ENCODE measurements at places on chromosomes 2 and 18. TPM values are rescaled to one million over a fixed set of nuclear protein-coding genes. Genes with fewer than 3 reads are reported as not detected.

The SLC40A1 gene
- polyA plus RNA-seq = 57.2 TPM

The BMP10 gene
- not detected for polyA plus RNA-seq

The RBKS gene
- 1.2 TPM for polyA plus RNA-seq

The TEX51 gene
- polyA plus RNA-seq = not detected

The CBLN2 gene
- not detected for polyA plus RNA-seq

The RGPD4 gene
- 0.10 TPM for polyA plus RNA-seq

The LIPG gene
- 4.6 TPM for polyA plus RNA-seq

GRCh38 chr2:235126768-235127167 is 175.0 kb downstream of the SH3BP4 start:
- peak; percentile 39 for DNase-seq

DNA sequence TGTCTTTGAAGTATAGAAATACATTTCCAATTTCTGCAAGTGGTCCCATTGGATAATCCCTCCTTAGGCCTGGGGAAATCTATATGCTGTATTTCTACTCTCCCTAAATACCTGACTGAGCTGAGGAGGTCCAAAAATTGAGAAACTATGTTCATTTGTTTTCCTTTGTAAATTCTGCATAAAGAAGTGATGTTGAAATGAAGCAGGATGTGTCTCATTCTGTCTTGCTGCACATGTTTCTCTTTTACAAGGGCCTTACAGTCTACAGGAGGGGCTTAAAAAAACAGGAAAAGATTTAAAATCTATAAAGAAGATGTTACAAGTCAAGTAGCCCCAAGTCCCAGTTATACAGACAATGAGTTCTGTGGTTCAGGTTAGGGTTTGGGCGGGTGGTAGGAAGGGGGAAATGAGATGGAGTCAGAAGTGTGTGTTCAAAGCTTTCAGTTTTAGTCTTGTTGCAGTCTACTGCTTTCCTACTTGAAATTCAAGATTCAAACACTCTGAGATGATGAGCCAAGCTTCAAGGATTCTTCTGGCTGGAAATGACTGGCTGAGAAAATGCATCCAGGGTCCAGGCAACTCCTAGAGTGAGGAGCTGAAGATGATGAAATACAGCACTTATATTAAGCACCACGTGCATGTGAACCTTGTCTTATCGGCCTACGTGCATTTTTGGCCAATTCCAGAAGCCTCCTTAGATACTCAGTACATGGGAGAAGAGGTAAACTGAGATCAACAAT is 146.3 kb upstream of the CELF4 start:
- no peak for DNase-seq

DNA sequence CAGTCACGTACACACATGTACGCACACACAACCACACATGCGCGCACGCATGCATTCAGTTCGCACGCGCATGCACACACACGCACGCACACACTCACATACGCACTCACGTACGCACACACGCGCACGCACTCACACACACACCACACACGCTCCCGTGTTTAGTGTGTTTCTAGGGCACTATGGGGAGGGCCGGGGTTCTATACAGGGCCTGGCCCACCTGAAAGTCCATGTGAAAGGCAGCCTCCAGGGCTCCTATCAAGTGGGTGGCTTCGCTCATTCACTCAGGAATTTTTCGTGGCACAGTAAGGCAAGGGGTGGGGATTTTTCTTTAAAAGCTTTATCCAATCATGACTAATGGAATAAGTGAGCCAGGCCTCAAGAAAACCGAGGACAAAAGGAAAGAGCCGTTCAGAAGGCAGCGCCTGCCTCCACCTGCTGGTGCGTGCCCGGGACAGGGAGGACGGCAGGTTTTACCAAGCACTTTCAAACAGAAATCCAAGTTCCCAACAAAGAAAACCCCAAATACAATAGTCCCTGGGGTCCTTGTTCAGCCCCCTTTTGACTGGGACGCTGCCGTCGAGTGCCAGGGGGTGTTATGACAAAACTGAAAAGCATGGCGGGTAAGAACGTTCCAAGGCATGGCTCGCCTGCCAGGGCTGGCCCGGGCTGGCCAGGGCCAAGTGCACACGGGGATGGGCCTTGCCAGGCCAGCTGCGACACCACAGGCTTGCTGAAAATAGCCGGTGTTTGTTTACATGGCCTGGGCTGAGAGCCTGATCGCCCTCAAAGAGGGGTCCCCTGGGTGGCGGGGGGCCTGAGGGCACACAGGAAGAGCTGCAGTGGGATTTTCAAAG is 110.0 kb downstream of the HDAC4 start:
- DNase-seq = no peak

DNA sequence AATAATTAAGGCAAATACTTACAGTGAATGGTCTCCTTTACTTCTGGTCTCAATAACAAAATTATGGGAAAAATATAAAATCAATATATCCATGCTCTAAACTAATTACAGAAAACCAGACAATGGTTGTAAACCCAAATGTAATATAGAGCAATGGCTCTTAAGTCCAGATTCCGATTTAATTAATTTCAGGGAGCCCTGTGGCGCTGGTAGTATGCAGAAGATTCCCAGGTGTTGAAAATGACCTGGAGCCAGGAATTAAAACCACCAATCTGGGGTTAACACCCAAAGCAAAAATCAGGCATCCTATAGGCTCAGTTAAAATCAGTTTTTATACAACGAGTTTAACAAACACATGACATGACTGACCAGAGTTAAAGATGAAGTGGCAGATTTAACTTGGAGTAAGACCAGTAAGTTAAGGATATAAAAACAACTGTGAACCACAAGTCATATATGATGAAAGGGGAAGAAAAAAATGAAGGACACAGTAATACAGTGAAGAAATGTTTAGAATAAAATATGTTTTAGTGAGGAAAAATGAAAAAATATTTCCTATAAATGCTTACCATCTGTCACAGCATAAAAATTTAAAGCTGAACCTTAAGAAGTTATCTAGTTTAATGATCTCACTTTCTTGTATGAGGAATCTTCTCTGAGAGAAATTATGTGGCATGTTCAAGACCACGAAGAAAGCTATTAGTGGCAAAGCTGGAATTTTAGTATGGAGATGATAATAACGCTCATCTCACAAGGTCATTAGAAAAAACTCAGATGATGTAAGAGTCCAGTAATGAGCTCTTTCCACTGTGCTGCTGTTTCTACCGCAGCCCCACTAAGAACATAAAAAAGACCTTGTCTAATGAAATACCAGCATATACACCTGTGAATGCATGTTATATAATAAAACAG is 45.8 kb upstream of the FLACC1 start:
- no peak for DNase-seq
